Epithelial cell of proximal tubule (primary cell): ENCODE measurements at places on chromosomes 16 and 17. TPM values are rescaled to one million over a fixed set of nuclear protein-coding genes. Genes with fewer than 3 reads are reported as not detected.

NTN3 gene
- total RNA-seq, result 0.23 TPM in 1 of 2 replicates, not detected in the other

MYCBPAP gene
- total RNA-seq, result 0.58 TPM in 1 of 2 replicates, not detected in the other

KRT222 gene
- total RNA-seq, result not detected in 2 replicates

IGSF6 gene
- total RNA-seq, result not detected in 2 replicates

PIRT gene
- not detected in 2 replicates for total RNA-seq

CD300LD gene
- not detected in 2 replicates for total RNA-seq

ZNF276 gene
- total RNA-seq, result 10.1 and 21.6 TPM in 2 replicates

JPH3 gene
- total RNA-seq, result 0.14 and 0.40 TPM in 2 replicates

NPB gene
- 0.58 and 2.6 TPM in 2 replicates for total RNA-seq

ZG16B gene
- 0.06 and 2.1 TPM in 2 replicates for total RNA-seq

CBX8 gene
- 3.5 and 4.1 TPM in 2 replicates for total RNA-seq

ZNF205 gene
- total RNA-seq, result 15.8 and 22.1 TPM in 2 replicates

NOS2 gene
- under 0.01 and 0.07 TPM in 2 replicates for total RNA-seq

SPNS2 gene
- 110 and 162 TPM in 2 replicates for total RNA-seq

RGS11 gene
- 1.0 TPM in 1 of 2 replicates, not detected in the other for total RNA-seq

CENPN gene
- 49.2 and 91.8 TPM in 2 replicates for total RNA-seq

RNF43 gene
- total RNA-seq, result 0.22 and 1.7 TPM in 2 replicates

OR1A1 gene
- not detected in 2 replicates for total RNA-seq

NPIPB2 gene
- 0.36 TPM in 1 of 2 replicates, not detected in the other for total RNA-seq

CIITA gene
- 0.14 TPM in 1 of 2 replicates, not detected in the other for total RNA-seq

CHST4 gene
- 0.12 and 1.1 TPM in 2 replicates for total RNA-seq

RASL10B gene
- total RNA-seq, result 0.92 and 1.6 TPM in 2 replicates

PRKCB gene
- not detected in 2 replicates for total RNA-seq

FOXN1 gene
- not detected in 2 replicates for total RNA-seq

ZNF764 gene
- 5.2 and 10.9 TPM in 2 replicates for total RNA-seq

TBKBP1 gene
- total RNA-seq, result 1.3 and 4.2 TPM in 2 replicates

SOCS1 gene
- total RNA-seq, result 1.5 and 4.6 TPM in 2 replicates

LUC7L gene
- total RNA-seq, result 49.3 and 77.6 TPM in 2 replicates

HEATR3 gene
- 18.3 and 25.8 TPM in 2 replicates for total RNA-seq

SULT1A1 gene
- total RNA-seq, result 0.72 and 8.6 TPM in 2 replicates

NGFR gene
- total RNA-seq, result 0.29 TPM in 1 of 2 replicates, not detected in the other

B9D1 gene
- total RNA-seq, result 27.3 and 44.2 TPM in 2 replicates

CRYM gene
- total RNA-seq, result 0.14 and 17.0 TPM in 2 replicates

SLFN12 gene
- total RNA-seq, result 13.3 and 13.7 TPM in 2 replicates

EVPLL gene
- not detected in 2 replicates for total RNA-seq

HBA2 gene
- total RNA-seq, result not detected in 2 replicates

KRT33A gene
- total RNA-seq, result not detected in 2 replicates

CCDC144A gene
- total RNA-seq, result 0.22 and 0.58 TPM in 2 replicates

ZSCAN10 gene
- not detected in 2 replicates for total RNA-seq

NAGS gene
- 14.1 and 21.0 TPM in 2 replicates for total RNA-seq

XAF1 gene
- 0.06 TPM in 1 of 2 replicates, not detected in the other for total RNA-seq

MED31 gene
- 10.1 and 23.9 TPM in 2 replicates for total RNA-seq

KRT28 gene
- not detected in 2 replicates for total RNA-seq

SEPTIN12 gene
- total RNA-seq, result not detected in 2 replicates

FBXW10B gene
- 1.2 TPM in 1 of 2 replicates, not detected in the other for total RNA-seq

LGALS9B gene
- total RNA-seq, result not detected in 2 replicates

CXCL16 gene
- 19.0 and 32.3 TPM in 2 replicates for total RNA-seq

SNX20 gene
- total RNA-seq, result not detected in 2 replicates

NATD1 gene
- total RNA-seq, result 2.1 and 6.4 TPM in 2 replicates

RHBDL3 gene
- under 0.01 TPM in 1 of 2 replicates, not detected in the other for total RNA-seq

FAM20A gene
- total RNA-seq, result not detected in 2 replicates

SLFN11 gene
- 2.1 and 2.8 TPM in 2 replicates for total RNA-seq

CES5A gene
- total RNA-seq, result not detected in 2 replicates

COX11 gene
- 39.3 and 100 TPM in 2 replicates for total RNA-seq

ANKRD40CL gene
- total RNA-seq, result not detected in 2 replicates

TRAF7 gene
- 48.6 and 63.9 TPM in 2 replicates for total RNA-seq

MT1E gene
- 724 and 1,203 TPM in 2 replicates for total RNA-seq

CCDC40 gene
- 1.3 and 2.2 TPM in 2 replicates for total RNA-seq
